SK-N-SH treated with all-trans-retinoic acid at 6 μM for 48 hours (cell line): ENCODE measurements at places on chromosomes 2 and 18.

GRCh38 chr2:143083636-143084035, 45.6 kb upstream of the ARHGAP15 start:
- peak; percentile 85 for ATAC-seq

- ATAC-seq: no peak
These were observed 351.9 kb upstream of the SALL3 start for GRCh38 chr18:78627551-78628346.

- ATAC-seq: no peak
These were observed 197.3 kb downstream of the DNAH7 start for GRCh38 chr2:195871326-195871725.

GRCh38 chr2:4391013-4391412, 687.6 kb downstream of the DCDC2C start:
- ATAC-seq: no peak

- peak; percentile 16; the same call in 2 of the 3 replicates for ATAC-seq
These were observed 40.6 kb downstream of the KIAA2012 start for GRCh38 chr2:202113571-202114142.

DNA sequence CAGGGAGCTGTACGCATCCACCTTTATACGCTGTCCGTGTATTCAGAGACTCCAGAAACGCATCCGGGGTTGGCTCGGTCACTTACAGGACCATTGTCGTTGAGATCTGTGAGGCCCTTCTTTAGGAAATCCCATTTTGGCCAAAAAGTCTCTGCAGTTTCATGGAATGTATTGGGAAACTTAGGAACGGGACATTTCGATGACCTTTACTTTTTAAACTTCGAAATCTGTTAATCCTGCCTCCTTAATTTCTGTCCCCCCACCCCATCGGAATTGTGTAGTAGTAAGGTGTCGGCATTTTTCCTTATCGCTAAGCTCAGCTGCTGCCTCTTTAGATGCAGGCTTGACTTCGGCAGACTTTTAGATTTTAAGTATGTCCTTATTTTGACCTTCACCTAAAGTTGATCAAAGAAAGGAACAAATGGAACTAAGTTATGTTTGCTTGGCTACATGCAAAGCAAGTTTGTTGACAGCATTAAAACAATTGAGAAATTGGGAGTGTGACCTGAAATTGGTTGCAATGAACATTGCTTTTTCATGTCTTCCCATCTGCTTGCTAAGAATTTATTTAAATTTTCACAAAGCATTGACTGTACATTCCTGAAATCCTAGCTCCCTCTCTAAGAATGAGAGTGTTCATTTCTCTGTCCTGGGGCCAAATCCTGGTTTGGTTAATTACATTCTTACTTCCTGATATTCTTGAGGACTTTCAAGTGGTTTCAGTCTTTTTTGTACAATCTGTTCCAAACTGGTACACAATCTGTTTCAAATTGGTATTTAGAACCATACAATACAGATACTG, 884 bp upstream of the RAPH1 start:
- ATAC-seq: no peak

DNA sequence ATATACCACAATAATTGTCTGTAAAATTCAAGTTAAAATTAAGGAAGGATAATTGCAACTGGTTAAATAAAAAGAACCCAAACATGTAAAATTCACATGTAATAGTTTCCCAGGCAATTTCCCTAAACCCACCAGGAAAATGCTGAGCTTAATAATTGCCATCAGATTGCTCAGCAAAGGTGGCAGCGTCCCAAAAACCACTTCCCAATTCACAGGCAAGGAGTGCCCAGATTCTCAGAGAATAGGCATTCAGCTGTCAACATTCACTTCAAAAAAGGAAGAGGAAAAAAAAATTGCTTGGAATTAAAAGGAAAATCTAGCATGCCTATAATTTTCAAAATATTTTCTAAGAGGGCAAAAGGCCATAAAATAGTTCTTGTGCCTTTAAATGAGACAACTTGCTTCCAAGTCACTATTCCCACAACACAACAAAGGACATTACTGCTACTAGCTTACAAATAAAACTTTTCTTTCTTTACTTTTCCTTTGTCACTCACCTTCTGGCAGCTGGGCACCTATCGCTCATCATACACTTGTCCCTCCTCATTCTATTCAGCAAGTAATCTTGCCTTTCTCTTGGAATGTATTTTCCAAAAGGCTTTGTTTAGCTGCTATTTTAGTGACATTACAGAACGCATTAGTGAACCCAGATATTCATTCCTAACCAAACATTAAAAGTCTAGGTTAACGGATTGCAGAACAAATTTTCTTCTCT, 15.2 kb downstream of the SRBD1 start:
- ATAC-seq: peak; percentile 68

DNA sequence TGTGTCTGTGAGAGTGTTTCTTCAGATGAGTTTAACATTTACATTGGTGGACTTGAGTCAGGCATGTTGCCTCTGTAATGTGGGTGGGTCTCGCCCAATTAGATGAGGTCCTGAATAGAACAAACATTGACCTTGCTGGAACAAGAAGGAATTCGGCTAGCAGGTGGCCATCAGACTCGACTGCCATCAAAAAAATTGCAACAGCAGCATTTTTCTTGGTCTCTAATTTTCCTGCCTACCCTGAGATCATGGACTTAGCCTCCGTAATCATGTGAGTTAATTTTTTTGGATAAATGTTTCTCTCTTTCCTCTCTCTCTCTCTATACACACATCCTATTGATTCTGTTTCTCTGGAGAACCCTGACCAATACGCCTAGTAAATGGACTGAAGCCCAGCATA, 83.8 kb upstream of the ST6GAL2 start:
- ATAC-seq: no peak

DNA sequence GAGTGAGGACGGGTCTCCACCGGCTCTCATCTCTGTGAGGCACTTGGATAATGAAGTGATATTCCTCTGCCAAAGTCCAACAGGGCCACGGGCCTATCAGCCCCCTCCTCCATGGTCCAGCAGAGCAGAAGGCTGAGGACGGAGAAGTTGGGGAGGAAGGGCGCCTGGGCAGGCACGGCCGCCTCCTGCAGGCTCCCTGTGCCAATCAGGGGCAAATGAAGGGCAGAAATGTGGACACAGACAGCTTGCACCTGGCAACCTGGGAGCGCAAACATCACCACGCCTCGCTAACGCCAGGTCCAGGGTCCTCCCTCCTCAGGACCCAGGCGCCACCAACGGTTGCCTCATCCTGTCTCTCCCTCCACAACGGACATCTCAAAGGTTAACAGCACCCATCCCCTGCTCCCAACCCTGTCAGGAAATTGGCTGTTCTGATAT, 24.3 kb downstream of the SMAD7 start:
- no peak for ATAC-seq

- ATAC-seq: peak; percentile 31; the same call in 1 of the 3 replicates
These were observed 24.7 kb downstream of the IL1B start for GRCh38 chr2:112811841-112812306.

DNA sequence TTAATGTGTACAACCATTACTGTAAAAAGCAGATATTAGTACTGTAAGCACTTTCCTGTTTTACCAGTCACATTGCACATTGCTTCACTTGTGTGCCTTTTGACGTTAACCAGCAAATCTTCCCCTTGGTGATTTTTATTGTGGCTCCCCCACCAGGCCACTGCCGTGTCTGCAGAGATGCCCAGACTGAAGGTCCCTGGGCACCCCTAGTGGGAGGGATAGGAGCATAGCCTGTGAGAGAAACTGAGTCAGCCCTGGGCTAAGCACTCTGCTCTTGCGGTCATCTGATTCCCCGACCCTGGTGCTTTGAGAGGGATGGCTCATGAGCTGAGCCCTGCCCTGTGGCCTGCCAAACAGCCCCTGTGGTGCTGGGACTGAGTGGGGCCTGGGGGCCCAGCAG, 73.4 kb downstream of the INPP4A start:
- peak; percentile 67 for ATAC-seq

GRCh38 chr2:134782792-134783191, 55.6 kb upstream of the ACMSD start:
- ATAC-seq: 0 out of 3 replicates have a peak, but pooled peaks have one; percentile 25

GRCh38 chr2:206736935-206737334, 18.7 kb upstream of the DYTN start:
- ATAC-seq: no peak

- no peak for ATAC-seq
These were observed 249.3 kb upstream of the SYT4 start for GRCh38 chr18:43526426-43527145.

DNA sequence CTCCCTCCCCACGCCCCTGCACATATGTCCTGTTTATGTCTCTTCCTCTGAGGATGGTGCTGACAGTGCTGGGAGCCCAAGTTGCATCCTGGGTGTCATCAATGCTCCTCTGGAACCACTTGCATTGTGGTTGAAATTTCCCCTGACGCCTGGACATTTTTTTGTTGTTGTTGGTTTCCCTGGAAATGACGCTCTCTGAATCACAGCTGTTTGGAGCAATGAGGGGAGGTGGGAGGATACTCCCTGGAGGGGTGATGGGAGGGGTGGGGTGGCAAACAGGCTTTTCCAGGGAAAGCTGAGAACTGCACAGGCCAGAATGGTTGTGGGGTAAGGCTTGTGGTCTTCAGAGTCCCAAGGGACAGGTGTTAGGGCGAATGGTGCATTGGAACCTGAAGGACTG, 29.6 kb downstream of the CELF4 start:
- ATAC-seq: no peak

DNA sequence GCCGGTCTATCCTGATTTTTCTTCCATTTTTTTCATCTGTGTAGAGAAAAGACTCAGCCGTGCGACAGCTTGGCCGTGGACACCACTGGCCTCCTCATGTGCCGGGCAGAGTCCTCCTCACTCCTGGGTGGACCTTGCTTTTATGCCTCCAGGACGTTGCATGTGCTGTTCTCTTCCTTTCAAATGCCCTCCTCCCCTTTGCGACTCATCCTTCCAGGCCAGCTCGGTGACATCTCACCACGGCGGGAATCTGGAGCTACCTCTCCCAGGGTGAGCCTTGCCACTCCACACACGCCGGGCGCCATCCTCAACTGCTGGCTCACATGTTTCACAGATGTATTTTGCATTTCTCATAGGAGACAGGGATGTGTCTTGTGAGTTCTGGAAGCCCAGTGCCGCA, 198.5 kb upstream of the HDAC4 start:
- ATAC-seq: no peak

DNA sequence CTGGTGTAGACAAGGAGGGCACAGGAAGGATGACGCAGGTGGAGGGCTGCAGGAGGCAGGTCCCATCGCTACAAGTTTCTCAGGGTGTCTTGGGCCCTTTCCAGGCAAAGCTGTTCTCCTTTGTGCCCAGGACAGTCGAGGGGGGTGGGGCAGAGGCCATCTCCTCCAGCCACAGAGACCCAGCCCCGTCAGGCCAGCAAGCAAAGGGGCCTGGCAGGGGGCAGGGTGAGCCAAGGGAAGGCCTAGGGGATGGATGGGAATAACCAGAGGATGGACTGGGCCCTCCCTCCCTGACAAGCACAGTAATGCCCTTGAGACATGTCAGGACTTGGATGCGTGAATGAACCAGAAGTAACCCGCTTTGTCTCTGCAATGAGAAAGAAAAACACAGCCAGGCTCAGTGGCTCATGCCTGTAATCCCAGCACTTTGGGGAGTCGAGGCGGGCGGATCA, 6.3 kb downstream of the TCF23 start:
- no peak for ATAC-seq

DNA sequence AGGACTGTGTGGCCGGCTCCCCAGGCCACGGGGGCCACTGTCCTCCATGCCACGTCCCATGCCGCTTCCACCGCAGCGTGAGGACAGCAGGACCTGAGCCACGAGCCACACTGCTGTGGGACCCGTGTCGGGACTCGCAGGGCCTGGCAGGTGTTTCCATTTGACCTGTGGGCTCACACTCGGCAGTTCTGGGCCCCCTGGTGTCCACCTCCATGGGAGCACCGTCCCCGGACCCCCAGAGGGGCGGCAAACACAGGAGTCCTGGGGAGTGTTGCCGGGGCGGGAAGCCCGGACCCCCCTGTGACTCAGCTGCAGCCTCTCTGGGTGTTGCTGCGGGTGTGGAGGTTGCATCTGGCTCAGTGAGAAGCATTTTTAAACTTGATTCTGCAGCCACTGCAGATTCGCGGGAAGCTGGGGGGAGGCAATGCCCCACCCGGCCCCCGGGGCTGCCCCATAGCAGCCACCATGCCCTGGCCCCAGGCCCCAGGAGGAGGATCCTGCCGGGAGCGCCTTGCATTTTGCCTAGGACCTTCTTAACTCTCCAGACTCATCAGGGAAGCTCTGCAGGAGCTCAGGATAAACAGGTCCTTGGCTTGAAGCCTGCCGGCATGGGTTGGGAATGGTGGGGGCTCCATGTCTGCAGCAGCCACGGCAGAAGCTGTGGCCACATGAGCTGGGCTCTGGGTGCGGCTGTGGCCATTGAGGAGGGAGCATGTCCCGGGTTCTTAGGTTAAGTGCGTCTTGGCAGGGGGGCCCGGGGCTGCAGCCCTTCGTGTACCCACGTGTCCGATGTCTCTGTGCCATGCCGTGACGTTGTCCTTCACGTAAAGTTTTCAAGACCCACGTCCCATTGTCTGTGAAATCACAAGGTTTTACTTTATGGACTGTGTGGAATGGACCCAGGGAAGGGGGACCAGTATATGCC, 30.9 kb downstream of the NFATC1 start:
- ATAC-seq: no peak; the same call in 2 of the 3 replicates

- no peak for ATAC-seq
These were observed 3.0 kb upstream of the DLX1 start for GRCh38 chr2:172082105-172082943.

DNA sequence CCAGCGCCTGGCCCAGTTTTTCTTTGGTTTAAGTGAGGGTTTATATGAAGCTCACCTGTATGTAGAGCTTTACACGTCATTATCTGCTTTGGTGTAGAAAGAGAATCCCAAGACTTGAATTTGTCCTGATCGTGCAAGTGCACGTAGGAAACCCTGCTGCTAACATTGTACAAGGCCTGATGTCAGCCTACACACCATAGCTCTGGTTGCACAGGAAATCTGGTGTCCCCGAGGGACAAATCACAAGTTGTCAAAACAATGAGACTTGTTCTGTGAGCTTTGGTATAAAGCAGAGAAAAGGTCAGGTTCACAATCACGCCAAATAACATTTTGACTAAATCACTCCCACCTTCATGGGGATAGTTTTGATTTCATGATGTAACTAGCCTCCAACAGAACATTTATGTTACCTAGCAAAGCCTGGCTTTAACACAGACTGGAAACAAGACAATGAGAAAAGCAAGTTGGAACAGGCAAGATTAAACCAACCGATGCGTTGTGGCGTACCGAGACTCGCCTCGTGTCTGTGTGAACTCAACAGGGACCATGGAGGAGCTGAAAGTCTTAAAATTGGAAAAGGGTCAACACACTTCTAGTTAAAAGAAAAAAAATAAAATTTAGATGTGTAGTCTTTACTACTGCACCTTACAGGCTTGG, 41.4 kb downstream of the ZAP70 start:
- ATAC-seq: no peak

- ATAC-seq: no peak
These were observed 22.4 kb downstream of the NLRC4 start for GRCh38 chr2:32242331-32242730.

GRCh38 chr2:212842544-212843185, 304.1 kb upstream of the ERBB4 start:
- peak; percentile 81 for ATAC-seq

- ATAC-seq: peak; percentile 92
These were observed 111.5 kb downstream of the MCFD2 start for GRCh38 chr2:46803911-46804670.

- no peak for ATAC-seq
These were observed 13.6 kb downstream of the OTX1 start for GRCh38 chr2:63064197-63064596.

- ATAC-seq: no peak
These were observed 59.1 kb upstream of the BOD1L2 start for GRCh38 chr18:57087644-57088376.

GRCh38 chr2:72104821-72105588, 42.7 kb downstream of the CYP26B1 start:
- ATAC-seq: no peak
